ENCODE measurements at places on chromosomes 12 and 14.
A peak's percentile ranks its signal among the peaks of the same experiment; 100 is the strongest.

GRCh38 chr12:67327466-67327865 lies 58.3 kb downstream of the CAND1 start:
- no peak for DNase-seq

DNA sequence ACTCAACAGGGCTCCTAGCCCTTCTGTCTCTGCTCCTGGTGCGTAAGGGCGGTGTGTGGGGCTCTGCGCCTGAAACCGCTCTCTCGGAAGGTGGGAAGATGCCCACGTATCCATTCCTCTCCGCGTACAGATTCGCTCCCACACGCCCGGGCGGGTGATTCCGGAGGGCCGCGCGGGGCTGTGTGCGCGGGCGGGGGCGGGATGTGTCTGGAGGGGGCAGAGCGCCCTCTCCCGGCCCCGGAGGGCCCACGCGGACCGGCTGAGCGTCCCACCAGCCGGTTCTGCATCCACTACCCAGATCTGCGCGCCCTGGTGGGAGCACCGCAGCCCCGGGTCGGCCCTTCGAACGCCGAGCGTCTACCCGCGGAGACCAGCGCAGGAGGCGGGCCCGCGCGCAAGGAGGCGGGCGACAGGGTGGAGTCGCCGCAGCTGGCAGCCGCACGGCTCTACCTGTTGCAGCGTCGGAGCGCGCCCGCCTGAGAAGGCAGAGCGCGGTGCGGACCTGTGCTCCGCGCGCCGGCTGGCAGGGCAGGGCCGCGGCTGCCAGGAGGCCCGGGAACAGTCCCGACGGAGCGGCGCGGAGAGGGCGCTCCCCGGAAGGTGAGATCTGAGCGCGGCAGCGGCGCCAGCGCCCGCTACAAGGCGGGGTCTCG lies 1.4 kb upstream of the KCNK13 start:
- peak; percentile 58 for DNase-seq

DNA sequence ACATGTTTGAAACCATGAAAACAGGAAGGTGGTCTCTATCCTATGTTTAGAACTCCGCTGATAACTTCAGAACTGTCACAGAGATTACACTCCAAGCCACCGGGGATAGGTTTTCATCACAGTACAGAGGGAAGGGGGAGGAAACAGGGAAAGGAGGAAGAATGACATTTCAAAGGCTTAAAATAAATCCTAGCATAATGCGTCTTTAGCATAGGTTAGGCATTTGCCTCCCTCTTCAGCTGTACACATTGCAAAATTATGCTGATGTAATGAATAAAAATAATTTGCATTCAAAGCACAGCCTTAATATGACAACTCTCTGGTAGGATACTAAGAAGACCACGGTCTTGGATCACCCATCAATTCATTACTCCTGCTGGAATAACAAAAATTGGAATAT lies 54.3 kb upstream of the PYGL start:
- DNase-seq = no peak

DNA sequence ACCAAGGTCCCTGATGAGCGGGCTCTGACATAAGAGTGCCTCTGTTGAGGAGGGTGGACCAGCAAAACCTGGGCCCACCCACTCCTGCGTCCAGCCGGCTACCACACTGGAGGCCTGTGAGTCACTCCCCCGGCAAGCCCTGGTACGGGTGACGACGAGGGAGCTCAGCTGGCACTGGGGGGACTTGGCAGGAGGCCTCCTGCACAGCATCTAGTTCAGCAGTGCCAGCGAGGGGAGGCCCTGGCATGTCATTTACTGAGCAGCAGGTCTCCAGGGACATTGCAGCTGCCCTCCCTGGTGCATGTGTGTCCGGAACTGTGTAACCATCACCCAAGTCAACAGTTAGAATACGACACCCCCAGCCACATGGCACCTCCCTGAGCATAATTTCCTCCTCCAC lies 24.4 kb downstream of the CD9 start:
- no peak for DNase-seq

DNA sequence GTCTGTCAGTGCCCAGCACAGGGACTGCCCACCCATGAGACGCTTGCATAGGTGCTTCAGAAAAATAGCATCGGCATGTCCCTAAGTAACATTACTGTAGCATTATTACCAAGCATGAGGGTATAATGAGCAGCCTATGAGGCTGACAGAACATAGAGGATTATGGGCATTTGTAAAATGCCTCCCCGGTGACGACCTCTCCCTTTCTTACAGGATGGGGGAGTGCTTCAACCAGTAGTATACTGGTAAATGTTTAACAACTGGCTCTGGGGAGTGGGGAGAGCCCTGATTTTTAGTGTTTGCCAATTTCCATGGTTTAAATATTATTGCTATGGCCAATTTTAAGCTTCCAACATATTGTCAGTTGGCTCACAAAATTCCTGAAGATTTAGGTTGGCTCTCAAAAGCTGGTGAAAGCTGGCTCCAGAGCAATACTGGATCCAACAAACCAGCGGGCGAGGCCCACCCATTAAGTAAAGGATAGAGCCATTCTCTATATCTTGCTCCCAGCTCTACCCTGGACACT lies 104.5 kb downstream of the ETNK1 start:
- no peak for DNase-seq

- no peak for DNase-seq
Measured at GRCh38 chr14:97719931-97720330, 922.7 kb downstream of the VRK1 start.

- no peak for DNase-seq
Measured at GRCh38 chr12:127342861-127343260, 924.1 kb upstream of the TMEM132C start.
